DMS 273 treated with DMSO at 0.1 percent for 48 hours (cell line): ENCODE measurements at places on chromosomes 12 and 14.

DNA sequence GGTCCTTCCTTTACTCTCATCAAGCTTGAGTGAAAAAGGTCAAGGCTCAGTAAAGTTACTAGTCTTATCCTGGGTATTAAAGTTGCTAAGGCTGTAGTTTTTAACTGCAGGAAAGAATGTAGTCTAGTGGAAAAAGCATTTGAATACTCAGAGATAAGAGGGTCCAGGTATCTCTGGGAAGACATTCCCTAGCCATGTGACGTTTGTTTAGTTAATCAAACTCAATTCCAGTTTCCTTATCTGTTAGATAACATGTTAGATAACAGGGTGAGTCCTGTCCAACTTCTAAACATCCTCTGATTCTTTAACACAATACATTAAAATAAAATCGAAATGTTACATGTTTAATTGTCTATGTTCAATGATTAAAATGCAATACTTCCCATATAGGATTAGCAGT, 720.7 kb upstream of the LMO3 start:
- no peak for DNase-seq

DNA sequence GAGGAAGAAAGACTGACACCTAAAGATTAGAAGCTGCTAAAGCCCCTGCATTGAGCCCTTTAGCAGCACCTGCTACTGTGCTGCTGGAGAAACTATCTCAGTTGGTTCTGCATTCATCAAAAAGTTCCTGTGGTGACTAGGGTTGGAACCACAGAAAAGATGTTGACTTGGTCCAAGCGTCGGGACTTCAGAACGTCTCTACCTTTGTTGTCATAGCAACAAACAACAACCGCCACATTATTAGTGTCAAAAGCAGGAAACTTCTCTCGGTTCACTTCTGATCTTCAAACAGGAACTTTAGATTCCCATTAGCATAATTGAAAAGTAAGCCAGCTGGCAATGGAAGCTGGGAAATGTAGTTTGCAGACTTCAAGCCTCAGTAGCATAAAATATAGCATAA, 368.0 kb downstream of the SEC23A start:
- no peak for DNase-seq

DNA sequence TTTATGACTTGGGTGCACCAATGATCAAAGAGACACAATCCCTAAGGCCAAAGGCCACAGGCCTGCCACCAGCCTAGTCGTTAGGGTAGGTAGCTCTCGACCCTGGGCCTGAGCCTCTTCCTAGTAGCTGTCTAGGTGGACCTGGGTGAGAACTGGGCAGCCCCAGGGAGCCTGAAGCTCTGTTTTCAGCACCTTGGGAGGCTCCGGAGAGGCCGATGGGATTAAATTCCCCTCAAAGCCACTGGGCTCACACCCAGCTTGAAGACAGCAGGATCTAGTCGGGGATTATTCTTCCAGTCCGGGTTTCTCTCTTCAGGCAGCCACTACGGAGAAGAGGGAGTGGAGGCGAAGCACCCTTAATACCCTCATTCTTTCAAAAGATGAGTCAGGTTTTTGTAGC, 79.8 kb downstream of the TMEM260 start:
- DNase-seq: no peak

DNA sequence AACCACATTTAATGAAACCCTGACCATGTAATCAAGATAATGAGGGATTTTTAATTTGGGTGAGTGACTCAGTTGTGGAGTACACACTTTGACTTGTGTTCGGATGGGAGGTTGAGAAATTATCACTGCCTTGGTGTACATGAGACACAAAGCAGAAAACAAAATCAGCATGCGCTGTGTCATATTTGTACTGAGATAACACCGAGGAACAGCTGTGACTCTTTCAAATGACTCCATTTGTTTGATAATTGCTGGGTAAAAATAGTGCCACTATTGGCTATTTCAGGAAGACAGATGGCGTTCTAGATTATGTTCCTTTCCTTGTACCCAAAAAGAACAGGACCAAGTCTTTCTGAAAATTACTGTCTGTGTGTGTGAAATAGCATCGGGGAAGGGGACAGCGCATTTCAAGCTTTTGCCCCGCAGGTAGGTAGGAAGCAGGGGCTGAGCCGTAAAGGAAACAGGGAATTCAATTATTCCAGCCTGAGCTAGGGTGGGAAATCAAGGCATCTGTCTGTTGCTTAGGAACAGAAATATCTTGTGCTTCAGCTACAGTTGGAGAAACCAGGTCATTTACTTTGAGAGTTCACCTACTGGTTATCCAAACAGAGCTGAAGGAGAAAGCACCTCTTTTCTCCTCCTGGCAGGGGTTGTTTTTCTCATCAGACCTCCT, 114.3 kb downstream of the SNAPC1 start:
- DNase-seq: peak; percentile 84

DNA sequence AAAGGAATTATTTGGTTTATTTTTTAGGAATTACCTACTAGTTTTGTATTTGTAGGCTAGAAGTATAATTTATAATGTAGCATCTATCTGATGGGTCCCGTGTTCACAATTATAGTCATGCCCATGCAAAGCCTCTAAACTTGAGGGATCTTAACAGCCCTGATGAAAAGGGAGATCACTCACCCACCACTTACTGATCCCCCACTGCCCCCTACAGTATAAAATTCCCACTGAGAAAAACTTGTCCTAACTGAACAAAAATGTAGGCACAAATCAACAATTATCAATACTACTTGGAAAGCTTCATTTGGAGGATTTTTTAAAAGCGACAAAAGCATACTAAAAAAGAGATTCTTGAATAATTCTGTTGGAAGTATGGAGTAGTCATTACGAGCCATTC, 21.0 kb downstream of the WIF1 start:
- DNase-seq: no peak

GRCh38 chr12:8011331-8011730, 21.2 kb upstream of the FOXJ2 start:
- no peak for DNase-seq

DNA sequence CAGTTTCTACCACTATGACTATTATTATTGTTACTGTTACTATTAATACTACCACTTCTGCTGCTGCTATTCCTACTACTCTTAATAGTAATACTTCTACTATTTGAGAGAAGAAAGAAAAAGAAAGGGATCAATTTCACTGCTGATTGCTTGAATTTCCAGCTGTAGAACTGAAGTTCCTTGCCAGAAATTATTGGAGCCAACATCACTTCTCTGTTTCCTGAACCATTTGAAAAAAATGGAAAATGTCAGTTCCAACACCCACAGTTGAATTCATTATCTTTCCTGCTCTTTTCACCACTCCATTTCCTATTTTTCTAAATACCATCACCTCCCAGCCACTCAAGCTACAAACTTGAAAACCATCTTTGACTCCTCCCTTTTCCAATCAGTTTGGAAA, 54.1 kb upstream of the PIK3C2G start:
- DNase-seq: no peak

GRCh38 chr14:96889091-96889490, 91.9 kb downstream of the VRK1 start:
- no peak for DNase-seq

DNA sequence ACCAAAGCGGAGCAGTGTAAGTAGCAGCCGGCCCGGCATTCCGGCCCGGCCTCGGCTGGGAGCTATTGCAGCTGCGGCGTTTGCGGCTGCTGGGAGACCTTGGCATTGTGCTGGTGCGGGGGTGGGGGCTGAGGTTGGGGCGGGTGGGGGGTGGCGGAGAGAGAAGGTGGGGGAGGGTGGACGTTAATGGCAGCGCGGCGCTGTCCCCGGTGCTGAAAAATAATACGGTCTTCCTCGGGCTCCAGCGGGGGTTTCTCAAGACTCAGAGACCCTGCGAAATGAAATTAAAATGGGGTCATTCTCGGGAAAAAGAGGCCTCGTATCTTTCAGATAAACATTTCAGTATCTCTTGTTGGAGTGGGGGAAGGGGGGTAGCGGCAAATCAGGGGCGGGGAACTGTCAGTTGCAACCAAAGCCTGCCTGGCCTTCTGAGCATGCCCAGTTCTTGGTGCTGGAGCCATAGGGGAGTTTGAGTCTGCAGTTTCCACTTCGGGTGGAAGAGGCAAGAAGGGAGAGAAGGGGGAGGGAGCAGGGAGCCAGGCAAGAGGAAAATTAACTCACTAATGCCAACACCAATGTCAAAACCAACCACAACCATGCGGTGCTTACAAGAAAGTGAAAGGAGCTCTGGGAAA, 414 bp downstream of the UNC79 start:
- no peak for DNase-seq

GRCh38 chr14:89379006-89379405, 38.0 kb downstream of the FOXN3 start:
- DNase-seq: no peak

DNA sequence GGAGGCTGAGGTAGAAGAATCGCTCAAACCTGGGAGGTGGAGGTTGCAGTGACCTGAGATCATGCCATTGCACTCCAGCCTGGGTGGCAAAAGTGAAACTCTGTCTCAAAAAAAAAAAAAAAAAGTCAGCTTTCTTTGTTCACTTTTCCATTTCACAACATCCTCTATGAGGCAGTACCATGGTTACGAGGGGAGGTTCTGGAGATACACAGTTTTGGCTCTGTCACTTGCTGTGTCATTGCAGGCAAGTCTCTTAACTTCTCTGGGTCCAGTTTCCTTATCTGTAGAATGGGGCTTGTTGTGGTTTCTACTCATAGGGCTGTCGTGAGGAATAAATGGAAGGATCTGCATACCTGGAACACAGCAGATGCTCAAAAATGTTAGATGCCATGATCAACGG, 75.6 kb upstream of the SLC24A4 start:
- no peak for DNase-seq

GRCh38 chr12:41277946-41278267, 89.8 kb downstream of the PDZRN4 start:
- no peak for DNase-seq

- DNase-seq: no peak
Measured at GRCh38 chr12:120316798-120317223, 10.8 kb downstream of the PLA2G1B start.

GRCh38 chr12:5035618-5036017, 8.1 kb upstream of the KCNA5 start:
- no peak for DNase-seq

- no peak for DNase-seq
Measured at GRCh38 chr12:83462419-83462818, 775.7 kb downstream of the TMTC2 start.

- DNase-seq: no peak
Measured at GRCh38 chr12:12405882-12406281, 49.0 kb downstream of the BORCS5 start.

- no peak for DNase-seq
Measured at GRCh38 chr12:1688086-1688710, 2.7 kb upstream of the ADIPOR2 start.

GRCh38 chr14:70780396-70781075, 28.8 kb downstream of the MAP3K9 start:
- no peak for DNase-seq

DNA sequence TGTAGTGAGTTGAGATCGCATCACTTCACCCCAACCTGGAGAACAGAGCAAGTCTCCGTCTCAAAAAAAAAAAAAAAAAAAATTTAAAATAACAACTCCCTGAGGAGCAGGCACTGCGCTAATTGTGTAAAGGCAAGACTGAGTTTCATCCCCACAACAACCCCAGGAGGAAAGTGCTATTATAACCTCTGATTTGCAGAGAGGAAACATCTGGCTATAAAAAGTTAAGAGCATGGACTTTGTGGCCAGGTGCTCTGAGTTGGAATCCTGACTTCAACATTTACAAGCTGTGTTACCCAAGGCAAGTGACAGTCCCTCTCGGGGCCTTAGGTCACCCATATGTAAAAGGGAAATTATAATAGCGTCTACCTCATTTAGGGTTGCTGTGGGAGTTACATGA, 76.0 kb upstream of the MYL2 start:
- DNase-seq: no peak

GRCh38 chr14:104431929-104432541, 147.5 kb upstream of the C14orf180 start:
- DNase-seq: no peak

- DNase-seq: no peak
Measured at GRCh38 chr12:25323581-25323982, 72.9 kb upstream of the KRAS start.

GRCh38 chr12:53223389-53224060, 8.5 kb downstream of the RARG start:
- no peak for DNase-seq

DNA sequence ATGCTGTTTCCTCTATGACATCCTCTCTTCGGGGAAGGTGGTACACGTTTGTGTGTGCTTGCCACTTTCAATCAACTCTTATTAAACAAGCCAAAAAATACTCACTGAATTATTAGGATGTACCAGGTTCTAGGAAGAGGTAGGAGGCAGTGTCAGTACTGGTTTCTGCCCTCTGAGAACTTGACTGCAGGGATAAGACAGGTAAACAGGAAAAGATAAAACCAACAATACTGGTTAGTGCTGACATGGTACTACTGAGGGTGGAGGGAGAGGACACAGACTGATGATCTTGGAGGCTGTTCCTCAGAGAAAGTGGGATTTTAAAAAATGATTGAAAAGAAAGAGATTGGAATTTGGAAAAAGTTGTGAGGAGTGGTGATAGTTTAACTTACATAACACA, 295.2 kb upstream of the PWP1 start:
- no peak for DNase-seq

DNA sequence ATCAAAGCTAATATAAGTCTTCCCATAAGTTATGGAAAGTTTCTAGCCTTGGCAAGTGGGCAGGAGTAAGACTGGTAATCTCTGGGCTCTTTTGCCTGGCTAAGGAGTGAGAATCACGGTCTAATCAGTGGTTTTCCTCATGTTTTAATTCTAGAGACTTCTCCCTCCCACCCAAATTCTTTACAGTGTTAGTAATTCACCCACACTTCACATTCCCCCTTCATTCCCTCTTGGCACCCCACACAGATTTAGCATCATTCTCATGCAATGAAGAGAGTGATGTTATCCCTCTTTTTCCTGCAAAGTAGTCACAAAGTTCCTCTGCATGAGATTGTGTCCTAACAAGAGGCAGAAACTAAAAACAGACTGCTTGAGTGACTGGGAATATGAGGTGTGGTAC, 28.6 kb upstream of the CACNA2D4 start:
- DNase-seq: no peak

DNA sequence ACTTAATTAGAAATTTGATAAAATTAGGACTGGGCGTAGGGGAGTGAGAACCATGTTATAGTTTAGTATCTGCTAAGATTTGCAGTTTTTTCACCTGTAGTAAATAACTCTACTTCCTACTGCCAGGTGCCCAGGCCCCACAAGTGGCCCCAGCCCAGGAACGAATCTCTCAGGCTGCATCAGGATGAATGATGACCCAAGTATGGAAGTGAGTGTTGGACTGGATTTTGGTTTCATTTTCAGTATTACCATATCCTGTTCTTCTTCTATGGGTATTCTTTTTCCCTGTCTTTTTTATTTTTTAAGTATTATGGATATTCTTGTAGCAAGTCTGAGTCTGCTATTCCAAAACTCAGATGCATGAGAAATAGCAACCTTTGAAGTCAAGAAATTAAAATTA, 120.3 kb upstream of the BCAT1 start:
- no peak for DNase-seq
